ENCODE measurements at places on chromosomes 5 and 9. TPM values are rescaled to one million over a fixed set of nuclear protein-coding genes. Genes with fewer than 3 reads are reported as not detected.

The PLCXD3 gene
- 2.4 TPM for total RNA-seq

The SPATA31C1 gene
- total RNA-seq, result not detected

The MED10 gene
- 30.8 TPM for total RNA-seq

The FLT4 gene
- total RNA-seq, result 26.8 TPM

The SV2C gene
- not detected for total RNA-seq

The CDH10 gene
- total RNA-seq, result not detected

The FBP2 gene
- total RNA-seq, result not detected

The PCDHB8 gene
- total RNA-seq, result 2.4 TPM

The FOXD4L5 gene
- not detected for total RNA-seq

The GDA gene
- total RNA-seq, result 0.32 TPM

The DDX4 gene
- not detected for total RNA-seq

- DNase-seq, result no peak
These were observed 163.5 kb upstream of the SNX2 start for GRCh38 chr5:122611406-122611805.

DNA sequence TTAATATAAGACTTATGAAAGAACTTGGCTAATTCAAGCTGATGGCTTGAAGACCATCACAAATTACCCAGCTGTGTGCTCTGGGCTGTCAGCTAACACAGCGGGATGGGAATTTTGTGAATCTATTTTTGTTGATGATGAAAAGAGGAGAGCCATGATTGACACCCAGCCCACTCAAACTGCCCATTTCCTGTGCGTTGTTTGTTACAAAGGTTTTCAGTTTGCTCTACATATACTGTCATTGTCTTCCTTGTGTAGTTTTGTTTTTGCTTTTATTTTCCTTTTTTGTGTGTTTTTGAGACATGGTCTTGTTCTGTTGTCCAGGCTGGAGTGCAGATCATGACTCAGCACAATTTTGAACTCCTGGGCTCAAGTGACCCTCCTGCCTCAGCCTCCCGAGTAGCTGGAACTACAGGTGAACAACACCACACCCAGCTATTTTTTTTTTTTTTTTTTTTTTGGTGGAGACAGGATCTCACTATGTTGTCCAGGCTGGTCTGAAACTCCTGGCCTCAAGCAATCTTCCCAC is 400.3 kb downstream of the ICE1 start:
- DNase-seq, result no peak

DNA sequence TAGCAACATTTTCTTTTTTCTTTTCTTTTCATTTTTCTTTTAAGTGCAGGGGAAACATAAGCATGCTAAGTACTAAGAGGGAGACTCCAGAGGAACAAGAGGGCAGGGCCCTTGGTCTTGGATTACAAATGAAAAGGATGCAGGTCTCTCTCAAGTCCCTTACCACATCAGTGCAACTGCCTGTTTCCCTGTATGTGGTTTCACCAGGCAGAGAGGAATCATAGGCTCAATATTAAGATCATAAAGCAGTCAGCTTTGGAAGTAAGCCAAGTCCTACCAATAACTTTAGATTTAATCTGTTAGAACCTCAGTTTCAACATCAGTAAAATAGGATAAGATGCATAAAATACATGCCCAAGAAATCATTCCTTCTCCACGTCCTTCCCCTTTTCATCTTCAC is 422.7 kb upstream of the PAPPA start:
- DNase-seq, result no peak

GRCh38 chr9:125085703-125086477 is 57.4 kb downstream of the SCAI start:
- no peak for DNase-seq

- DNase-seq, result no peak
These were observed 20.3 kb downstream of the MFAP3 start for GRCh38 chr5:154059039-154059430.

GRCh38 chr5:54360925-54361662 is 50.7 kb upstream of the ARL15 start:
- no peak for DNase-seq

DNA sequence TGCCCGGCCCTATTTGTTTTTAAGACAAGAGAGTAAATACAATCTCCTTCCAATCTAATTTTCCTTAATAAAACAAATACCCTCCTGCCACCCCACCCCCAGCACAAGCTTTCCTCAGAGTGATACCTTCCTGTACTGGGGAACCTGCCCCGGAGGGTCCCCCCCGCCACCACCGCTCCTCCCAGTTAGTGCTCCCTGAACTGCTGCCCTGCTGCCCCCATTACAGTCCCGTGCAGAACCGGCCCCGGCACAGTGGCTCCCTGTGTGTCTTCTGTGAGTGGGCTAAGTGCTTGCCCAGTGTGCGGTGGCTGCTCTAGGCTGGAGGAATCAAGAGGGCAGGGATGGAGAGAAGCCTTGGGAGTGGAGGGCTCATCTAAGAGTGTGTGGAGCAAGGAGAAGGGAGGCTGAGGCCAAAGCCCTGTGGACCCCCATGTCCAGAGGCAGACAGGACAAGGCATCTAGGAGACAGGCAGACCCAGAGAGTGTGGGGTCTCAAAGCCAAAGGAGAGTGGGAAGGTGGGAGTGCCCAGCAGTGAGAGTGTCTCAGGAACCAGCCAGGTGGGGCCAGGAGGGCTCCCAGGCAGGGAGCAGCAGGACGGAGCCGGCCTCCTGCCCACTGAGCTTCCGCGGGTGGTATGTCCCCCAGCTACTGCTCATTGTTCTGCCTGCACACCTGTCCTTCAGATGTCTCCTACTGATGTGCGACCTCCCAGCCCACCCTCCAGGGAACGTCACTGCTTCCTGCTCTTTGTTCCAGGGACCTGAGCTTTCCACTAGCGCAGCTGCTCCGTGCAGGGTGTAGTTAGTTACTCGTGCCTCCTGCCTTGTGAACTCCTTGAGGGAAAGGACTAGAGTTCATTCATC is 129.0 kb downstream of the DAB2IP start:
- peak; percentile 85 for DNase-seq

DNA sequence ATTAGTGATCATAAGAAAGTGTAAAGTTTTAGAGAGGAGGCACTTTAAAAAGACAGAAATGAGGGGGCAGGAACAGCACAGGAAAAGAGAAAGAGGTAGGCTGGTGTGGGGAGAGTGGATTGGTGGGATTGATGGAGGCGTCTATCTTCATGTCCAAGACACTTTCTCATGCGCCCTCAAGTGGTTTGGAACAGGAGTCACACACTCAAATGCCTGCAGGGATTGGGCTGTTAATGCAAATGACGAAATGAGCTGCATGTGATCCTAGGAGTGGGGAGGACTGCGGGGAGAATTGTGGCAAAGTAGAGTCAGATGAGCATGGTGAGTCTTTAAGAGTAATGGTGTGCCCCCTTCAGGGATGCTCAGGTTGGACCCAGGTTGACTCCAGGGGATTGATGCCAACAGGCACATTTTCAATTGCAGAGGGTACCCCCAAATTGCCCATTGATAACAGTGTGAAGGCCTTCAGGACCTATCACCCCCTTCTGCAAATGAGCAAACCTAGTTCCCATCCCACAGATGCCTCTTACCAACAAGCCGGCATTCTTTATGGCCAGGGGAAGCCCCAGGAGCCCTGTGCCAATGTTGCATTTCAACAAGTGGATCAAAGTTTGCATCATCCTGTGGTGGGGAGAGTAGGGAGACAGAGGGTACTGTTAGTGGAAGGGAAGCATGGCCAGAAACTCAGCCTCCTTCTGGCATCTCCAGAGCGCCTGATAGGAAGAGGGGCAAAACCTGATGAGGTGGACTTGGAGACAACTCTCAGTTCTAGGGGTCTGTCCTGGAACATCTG is 5.3 kb downstream of the SLC36A3 start:
- no peak for DNase-seq

DNA sequence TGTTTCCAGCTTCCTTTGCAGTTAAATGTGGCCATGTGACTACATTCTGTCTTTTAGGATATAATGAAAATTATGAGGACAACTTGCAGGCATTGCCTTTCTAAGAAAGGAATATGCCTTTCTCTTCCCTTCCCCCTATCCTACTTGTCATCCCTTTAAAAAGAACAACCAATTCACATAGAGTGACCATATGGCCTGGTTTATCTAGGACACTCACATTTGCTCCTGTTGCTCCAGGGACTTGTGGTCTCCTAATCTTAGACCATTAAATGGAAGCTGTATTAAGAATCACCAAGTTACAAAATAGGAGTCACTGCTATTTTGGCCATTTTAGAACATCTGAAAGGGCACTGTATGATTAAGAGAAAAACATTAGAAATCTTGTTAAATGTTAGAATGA is 520.3 kb downstream of the DTWD2 start:
- no peak for DNase-seq

DNA sequence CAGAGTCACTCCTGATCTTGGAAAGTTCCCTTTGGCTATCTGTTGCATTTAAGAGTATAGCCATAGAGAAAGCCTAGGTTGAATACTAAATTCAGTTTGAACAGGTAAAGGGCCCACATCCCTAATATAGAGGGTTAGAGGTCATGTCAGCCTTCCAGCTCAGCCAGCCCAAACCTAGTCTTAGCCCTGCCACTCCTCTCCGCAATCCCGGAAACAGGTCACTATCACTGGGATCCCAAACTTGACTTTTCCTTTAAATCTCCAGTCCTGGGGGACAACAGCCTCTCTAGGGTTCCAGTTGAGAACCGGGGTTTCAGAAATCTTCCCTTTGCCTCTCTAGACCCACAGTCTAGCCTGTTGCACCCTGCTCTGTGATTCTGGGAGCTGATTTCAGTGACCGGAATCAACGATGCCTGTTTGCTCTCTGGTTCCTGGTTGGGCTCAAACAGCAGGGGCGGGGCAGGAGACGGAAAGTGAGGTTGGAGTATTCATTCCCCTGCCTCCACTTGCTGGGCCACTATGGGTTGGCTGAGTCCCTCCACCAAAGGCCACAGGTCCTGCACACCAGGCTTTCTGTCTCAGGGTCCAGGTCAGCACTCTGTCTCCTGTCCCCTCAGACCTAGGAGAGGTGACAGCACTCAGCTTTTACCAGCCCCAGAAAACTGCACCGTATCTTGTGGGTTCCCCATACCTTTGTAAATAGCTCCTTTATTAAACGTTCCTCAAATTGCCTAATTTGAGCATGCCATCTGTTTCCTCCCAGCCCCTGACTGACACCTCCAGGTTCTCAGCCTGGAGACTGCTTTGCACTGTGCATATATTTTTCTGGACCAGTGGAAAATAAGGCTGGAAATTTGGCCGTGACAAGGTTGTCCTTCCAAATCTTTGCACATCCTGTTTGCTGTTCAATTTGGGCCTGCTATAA is 23.8 kb upstream of the CPEB4 start:
- no peak for DNase-seq

GRCh38 chr9:111399772-111400563 is 69.9 kb upstream of the OR2K2 start:
- no peak for DNase-seq

GRCh38 chr5:133241179-133242092 is 189.6 kb downstream of the HSPA4 start:
- DNase-seq, result no peak

- no peak for DNase-seq
These were observed 6.6 kb upstream of the PRKACG start for GRCh38 chr9:69020301-69021145.

- DNase-seq, result no peak
These were observed 49.0 kb upstream of the FOXE1 start for GRCh38 chr9:97804059-97804365.

GRCh38 chr9:93294011-93294410 is 110.1 kb downstream of the WNK2 start:
- DNase-seq, result no peak

GRCh38 chr5:18010053-18010452 is 375.8 kb downstream of the TAF11L14 start:
- DNase-seq, result no peak

Measured in mesenteric fat pad (tissue), 1 donor.